Stimulated activated CD8-positive, alpha-beta memory T cell treated with anti-CD3 and anti-CD28 coated beads, Interleukin-15, amount 100 ng/mL, for 24 hours (primary cell): ENCODE measurements at places on chromosomes 12 and 14.

DNA sequence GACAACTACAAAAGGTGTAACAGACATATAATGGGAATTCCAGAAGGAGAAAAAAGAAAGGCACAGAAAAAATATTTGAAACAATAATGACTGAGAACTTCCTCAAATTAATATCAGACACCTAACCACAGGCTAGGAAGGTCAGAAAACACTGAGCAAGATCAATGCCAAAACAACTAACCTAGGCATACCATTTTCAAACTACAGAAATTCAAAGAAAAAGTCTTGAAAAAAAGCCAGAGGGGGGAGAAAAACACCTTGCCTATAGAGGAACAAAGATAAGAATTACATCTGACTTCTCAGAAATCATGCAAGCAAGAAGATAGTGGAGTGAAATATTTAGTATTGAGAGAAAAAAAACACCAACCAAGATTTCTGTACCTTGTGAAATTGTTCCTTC, 77.8 kb downstream of the RIN3 start:
- no peak for DNase-seq

DNA sequence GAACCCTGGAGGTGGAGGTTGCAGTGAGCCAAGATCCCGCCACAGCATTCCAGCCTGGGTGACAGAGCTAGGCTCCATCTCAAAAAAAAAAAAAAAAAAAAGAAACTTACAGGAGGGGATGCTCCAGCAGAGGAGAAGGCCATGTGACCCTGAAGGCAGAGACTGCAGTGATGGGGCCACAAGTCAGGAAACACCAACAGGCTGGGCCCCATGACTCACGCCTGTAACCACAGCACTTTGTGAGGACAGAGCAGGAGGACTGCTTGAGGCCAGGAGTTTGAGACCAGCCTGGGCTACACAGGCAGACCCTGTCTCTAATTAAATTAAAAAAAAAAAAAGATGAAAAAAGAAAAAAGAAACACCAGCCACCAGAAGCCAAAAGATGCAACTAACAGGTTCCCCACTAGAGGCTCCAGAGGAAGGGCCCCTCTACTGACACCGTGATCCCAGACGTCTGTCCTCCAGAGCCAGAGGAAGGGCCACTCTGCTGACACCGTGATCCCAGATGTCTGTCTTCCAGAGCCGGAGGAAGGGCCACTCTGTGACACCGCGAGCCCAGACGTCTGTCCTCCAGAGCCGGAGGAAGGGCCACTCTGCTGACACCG, 9.1 kb upstream of the GLT1D1 start:
- DNase-seq: no peak

DNA sequence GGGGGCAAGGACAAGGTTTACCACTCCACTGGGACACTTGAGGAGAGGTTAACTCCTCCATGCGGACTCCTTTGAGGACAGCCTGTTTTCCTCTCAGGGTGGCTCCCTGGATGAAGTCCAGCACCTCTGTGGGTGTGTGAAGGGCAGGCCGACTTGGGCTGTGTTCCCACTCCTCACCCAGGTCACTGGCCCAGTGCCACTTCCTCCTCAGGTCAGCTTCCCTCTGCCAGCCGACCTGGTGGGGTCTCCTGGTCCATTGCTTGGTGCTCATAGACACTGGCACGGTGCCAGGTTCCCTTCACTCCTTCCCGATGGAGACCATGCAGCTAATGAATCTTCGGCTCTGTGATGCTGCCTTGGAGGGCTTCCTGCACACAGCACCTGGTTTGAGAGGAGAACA, 146.4 kb upstream of the RTL1 start:
- DNase-seq: no peak

DNA sequence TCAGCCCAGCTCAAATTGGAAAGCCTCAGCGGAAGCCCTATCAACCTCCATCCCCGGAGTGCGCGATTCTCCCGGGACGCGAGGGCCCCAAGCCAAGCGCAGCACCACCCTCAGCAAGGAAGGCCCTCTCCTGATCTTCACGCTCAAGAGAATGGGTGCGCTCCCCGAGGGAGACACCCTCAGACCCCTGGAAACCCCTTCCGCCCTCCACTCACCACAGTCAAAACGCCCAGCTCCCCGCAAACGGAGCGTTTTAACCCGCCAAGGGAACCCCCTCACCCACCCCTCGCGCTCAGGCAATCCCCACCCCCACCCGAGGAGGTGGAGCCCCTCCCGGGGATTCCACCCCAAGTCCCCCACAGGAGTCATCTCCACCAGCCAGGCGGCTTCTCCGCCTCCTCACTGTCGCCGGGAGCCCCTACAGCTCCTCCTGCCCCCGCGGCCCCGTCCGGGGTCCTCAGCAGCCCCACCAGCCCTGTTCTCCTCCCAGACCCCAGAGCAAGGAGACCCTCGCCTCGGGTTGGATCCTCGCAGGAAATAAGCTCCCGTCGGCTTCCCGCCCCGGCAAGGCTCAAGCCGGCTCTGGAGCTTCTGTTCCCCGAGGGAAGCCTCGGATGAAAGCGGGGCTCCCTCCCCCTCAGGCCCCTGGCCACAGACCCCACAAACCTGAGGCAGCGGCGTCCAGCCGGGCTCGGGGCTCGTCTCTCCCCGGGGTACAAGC, 507 bp downstream of the BAZ2A start:
- DNase-seq: no peak

DNA sequence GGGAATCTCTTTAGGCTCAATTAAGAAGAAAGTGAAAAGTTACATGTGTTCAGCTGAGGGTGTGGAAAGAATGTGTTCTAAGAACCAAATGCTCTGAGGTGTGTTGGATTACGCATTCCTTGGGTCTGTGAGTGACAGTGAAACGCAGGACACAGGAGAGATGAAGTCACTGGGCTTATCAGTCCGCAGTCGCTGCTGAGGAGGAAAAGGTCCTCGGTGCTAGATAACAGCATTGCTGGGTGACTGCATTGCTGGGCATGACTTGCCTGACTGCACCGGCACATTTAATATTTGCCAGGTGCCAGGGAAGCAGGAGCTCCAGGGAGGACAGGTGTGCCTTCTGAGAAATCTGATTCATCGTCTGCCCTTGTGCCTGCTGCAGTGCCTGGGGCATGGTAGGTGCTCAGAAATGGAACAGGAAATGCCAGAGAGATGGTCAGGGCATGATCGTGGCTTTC, 64.4 kb upstream of the FZD10 start:
- DNase-seq: no peak

DNA sequence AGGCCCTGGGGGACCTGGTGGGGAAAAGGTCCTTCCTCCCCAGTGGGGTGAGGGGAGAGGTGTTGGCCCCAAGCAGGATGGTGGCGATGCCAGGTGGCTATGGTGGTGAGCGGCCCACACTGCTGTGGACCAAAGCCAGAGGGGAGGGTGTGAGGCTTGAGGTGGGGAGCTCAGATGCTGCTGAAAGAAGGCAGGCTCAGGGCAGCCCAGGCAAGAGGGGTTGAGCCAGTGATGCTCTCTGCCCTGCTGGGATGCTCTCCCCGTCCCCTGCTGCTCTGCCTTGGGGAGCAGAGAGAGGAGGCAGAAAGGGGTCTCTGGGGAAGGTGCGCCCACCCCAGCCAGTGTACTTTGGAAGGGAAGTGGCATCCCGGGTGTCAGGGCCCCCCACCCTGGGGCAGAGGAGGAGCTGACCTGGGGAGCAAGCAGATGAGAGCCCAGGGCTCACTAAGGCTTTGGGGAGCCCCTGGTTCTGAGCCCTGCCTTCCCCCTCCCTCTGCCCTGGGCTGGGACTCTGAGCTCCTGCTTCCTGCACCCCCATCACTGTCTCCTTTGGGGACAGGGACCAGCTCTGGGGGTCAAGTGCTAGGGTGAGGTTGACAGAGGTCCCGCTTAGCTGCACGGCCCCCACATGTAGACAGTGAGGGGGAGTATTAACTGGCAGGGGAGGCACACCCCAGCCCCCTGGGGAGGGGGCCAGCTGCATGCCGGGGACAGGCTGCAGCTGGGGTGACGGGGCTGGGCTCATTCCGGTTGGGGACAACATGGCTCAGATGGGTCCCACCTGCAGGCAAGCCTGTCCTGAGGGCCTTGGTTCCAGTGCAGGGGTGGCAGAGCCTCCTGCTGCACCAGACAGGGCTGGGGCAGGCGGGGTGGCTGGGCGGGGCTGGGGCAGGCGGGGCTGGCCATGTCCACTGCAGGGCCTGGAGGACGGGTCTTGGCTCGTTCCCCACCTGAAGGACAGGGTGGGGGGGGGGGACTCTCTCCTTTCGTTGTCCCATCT, 124.4 kb downstream of the KIF26A start:
- DNase-seq: no peak

GRCh38 chr12:12559719-12560296, 2.9 kb downstream of the DUSP16 start:
- DNase-seq: no peak

DNA sequence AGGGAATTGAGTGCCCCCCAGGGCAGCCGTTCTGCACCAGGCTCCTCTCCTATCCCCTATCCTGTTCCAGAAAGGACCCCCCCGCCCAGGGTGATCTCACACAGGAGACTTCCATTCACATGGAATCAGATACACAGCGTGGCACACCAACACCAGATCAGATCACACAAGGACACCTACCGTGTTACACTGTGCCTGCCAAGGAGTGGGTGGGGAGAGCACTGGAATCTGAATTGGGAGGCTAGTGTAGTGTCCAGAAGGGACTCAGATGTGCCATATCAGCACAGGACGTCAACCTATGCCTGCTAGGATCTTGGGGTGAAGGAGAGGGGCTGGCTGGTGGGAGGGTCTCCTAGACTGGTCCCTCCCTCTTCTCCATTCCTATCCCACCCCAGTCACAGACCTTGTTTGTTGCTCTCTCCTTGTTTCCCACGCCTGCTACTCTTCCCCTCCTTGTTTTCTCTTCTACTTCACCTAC, 2.3 kb downstream of the PTMS start:
- no peak for DNase-seq

DNA sequence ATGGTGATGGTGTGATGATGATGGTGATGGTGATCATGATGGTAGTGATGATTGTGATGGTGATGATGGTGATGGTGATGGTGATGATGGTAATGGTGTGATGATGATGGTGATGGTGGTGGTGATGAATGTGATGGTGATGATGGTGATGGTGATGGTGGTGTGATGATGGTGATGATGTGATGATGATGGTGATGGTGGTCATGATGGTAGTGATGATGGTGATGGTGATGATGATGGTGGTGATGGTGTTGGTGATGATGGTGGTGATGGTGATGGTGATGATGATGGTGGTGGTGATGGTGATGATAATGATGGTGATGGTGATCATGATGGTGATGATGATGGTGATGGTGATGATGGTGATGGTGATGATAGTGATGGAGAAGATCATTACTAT, 120.3 kb downstream of the ZNF664 start:
- DNase-seq: no peak

DNA sequence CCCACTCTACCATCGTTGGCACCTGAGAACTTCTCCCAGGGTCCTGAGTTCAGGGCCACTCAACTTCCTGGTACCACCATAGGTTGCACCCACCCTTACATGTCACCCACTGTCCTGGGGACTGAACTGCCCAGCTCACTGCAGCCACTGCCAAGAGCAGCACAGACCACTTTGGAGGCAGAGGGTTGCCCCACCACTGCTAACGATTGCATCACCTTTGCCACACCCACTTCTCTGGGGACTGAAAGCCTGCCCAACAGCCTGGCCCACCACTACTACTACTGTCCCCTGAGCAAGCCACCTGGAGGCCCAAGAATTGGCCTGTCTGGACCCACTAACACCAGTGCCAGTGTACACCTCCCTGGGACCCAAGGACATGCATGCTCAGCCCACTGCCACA, 27.6 kb downstream of the CACNA2D4 start:
- no peak for DNase-seq

- DNase-seq: no peak
These were observed 7.6 kb upstream of the SERPINA1 start for GRCh38 chr14:94395888-94396574.

- DNase-seq: no peak
These were observed 35.9 kb downstream of the DAAM1 start for GRCh38 chr14:59224341-59224740.

DNA sequence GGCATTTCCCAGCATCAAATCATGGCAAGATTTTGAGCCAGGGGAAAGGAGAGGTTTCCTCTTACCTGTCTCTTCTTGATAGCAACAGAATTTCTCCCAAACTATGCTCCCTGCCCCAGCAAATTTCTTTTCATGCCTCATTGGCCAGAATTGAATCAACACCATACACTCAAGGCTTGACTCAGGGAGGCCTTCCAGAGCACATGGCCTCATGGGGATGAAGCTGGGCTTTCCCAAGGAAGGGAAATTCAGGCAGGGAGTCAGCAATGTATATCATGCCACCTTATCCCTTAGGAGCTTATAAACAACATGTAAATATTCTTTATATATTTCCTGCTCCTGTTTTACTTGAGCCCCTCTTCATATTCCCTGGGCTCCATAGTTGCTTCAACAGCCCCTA, 62.1 kb downstream of the ARF6 start:
- DNase-seq: no peak

- DNase-seq: no peak
These were observed 75.1 kb upstream of the NUDT4 start for GRCh38 chr12:93302331-93303229.

DNA sequence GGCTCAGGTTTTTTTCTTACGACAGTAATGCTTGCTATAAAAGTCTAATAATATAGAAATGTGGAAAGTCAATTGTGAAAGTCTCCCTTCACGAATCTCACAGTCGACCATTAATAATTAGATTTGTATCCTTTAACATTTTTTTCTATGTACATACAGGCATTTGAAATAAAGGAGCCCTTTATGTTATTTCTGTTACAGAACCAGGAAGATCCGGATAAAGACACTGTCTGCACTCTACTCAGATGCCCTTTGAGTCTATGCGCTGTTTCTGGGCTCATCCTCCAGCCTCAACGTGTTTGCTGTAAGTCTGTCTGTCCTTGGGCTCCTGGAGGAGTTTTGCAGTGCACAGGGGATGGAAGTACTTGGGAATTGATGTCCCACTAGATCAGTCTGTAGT, 212.2 kb upstream of the ATP2B1 start:
- DNase-seq: no peak

DNA sequence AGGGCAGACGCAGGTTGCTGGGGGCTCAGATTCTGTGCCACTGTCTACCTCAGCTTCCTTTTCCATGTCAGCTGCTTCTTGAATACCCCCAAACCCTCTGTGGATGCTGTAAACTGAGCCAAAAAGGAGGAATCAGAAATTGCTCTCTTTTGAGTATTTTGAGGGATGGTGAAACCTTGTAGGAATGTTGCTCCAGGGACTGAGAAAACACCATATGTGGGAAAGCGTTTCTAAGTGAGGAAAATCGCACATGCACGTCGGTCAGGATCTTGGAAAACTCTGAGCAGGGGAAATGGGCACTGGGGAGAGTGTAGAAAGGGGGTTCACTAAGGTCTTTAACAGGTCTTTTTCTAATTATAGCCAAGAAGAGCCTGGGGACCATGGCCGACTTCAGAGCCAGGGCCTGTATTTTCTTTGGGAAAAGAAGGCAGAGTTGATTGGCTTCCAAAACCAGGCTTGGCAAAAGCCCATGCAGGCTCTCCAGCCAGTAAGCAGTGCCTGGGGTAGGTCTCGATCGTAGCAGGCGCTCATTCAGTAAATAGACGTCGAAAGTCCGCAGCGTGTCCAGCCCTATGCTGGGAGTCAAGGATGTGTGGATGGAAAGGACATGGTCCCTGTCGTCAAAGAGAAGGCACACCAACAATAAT, 58.0 kb downstream of the NTF3 start:
- no peak for DNase-seq
